A549 treated with DMSO at 1 μM for 4 hours (cell line): ENCODE measurements at places on chromosomes 4 and X. TPM values are rescaled to one million over a fixed set of nuclear protein-coding genes. Genes with fewer than 3 reads are reported as not detected.

The KLKB1 gene
- total RNA-seq: 0.03 TPM in 1 of 5 replicates, not detected in the others

The RTL9 gene
- 0.03 to 0.13 TPM (median 0.07 TPM) in 5 replicates for total RNA-seq

The CHRDL1 gene
- 0.03 TPM in 1 of 5 replicates, not detected in the others for total RNA-seq

The ZNF732 gene
- total RNA-seq: not detected in 5 replicates

The CRMP1 gene
- 1.7 to 2.7 TPM (median 2.1 TPM) in 5 replicates for total RNA-seq

The WDR17 gene
- 1.6 to 2.9 TPM (median 2.1 TPM) in 5 replicates for total RNA-seq

The GRIA3 gene
- not detected in 5 replicates for total RNA-seq

The KLHL13 gene
- 0.30 to 0.37 TPM (median 0.34 TPM) in 5 replicates for total RNA-seq

The FRG1 gene
- 36.6 to 40.3 TPM (median 38.2 TPM) in 5 replicates for total RNA-seq

The ATP11C gene
- total RNA-seq: 8.7 to 13.6 TPM (median 10.9 TPM) in 5 replicates

The CPLX1 gene
- 0.24 to 0.68 TPM (median 0.55 TPM) in 5 replicates for total RNA-seq

The CSAG3 gene
- not detected in 5 replicates for total RNA-seq

The WAS gene
- total RNA-seq: 0.09 to 0.39 TPM (median 0.18 TPM) in 5 replicates

The SOX3 gene
- total RNA-seq: not detected in 5 replicates

The SPANXC gene
- total RNA-seq: 0.45 to 1.1 TPM (median 0.94 TPM) in 5 replicates

The PABPC4L gene
- 0.05 to 0.16 TPM (median 0.11 TPM) in 5 replicates for total RNA-seq

The NUP62CL gene
- total RNA-seq: 14.0 to 18.1 TPM (median 16.5 TPM) in 5 replicates

The IL1RAPL2 gene
- total RNA-seq: not detected in 5 replicates

The GPR82 gene
- not detected in 5 replicates for total RNA-seq

The RHOXF2B gene
- total RNA-seq: not detected in 5 replicates

The HGFAC gene
- 0.20 to 0.41 TPM (median 0.30 TPM) in 5 replicates for total RNA-seq

The DCLK2 gene
- 8.8 to 10.7 TPM (median 10.0 TPM) in 5 replicates for total RNA-seq

The SLC6A14 gene
- 0.02 TPM in 1 of 5 replicates, not detected in the others for total RNA-seq

The GUCY1A1 gene
- total RNA-seq: not detected in 5 replicates

The SHROOM2 gene
- 0.24 to 0.33 TPM (median 0.28 TPM) in 5 replicates for total RNA-seq
